ENCODE measurements at places on chromosomes 5 and 9. TPM values are rescaled to one million over a fixed set of nuclear protein-coding genes. Genes with fewer than 3 reads are reported as not detected.

Gene LRRC26
- total RNA-seq: not detected

Gene HEMGN
- total RNA-seq: 1.9 TPM

Gene CDH6
- total RNA-seq: not detected

Gene NMUR2
- total RNA-seq: not detected

Gene PCDHGA4
- total RNA-seq: not detected

Gene NRG2
- total RNA-seq: not detected

Gene GLIPR2
- 9.7 TPM for total RNA-seq

Gene CKMT2
- total RNA-seq: not detected

Gene PCDHGA5
- total RNA-seq: 0.05 TPM

Gene ORM2
- not detected for total RNA-seq

Gene EQTN
- not detected for total RNA-seq

Gene TICAM2
- total RNA-seq: 0.72 TPM

Gene SECISBP2
- 42.8 TPM for total RNA-seq

Gene FCN1
- not detected for total RNA-seq

Gene FOXD4L6
- not detected for total RNA-seq

Gene DMRTA1
- total RNA-seq: not detected

Gene GDA
- total RNA-seq: not detected

Gene IDNK
- 3.2 TPM for total RNA-seq

Gene GALT
- total RNA-seq: 42.0 TPM

Gene NR6A1
- 1.8 TPM for total RNA-seq

Gene SKIC3
- total RNA-seq: 67.4 TPM

Gene APC
- 15.6 TPM for total RNA-seq

Gene ERAP2
- total RNA-seq: 108 TPM

Gene PKD2L2
- not detected for total RNA-seq

Gene HAVCR2
- 10.2 TPM for total RNA-seq

Gene GRXCR2
- not detected for total RNA-seq

Gene ZNF483
- 2.3 TPM for total RNA-seq

Gene PTPA
- 83.0 TPM for total RNA-seq

Gene ENHO
- total RNA-seq: 0.27 TPM

Gene TRPM3
- total RNA-seq: 0.02 TPM

Measured in activated naive CD4-positive, alpha-beta T cell treated with anti-CD3 and anti-CD28 coated beads for 36 hours (primary cell).